CD4-positive, alpha-beta T cell treated with Interleukin-2 at 100 ng/mL for 4 hours (primary cell): ENCODE measurements at places on chromosomes 7 and 10.

DNA sequence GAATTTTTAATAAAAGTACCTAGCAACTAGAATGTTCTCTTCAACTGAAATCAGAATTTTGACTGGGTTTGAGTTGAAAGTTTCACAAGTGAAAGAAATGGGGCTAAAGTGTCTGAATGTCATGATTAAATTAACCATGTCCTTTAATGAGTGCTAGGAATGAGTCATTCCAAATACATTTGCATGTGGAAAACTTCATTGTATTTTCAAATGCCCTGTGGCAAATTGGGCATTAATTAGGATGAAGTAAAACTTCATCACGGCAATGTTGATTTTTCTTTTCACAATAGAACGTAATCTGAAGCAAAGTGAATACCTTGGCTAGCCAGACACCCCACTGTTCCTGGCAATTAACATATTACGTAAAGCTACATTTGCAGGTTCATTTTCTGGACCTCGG is 166.6 kb downstream of the KIAA1217 start:
- no peak for DNase-seq

DNA sequence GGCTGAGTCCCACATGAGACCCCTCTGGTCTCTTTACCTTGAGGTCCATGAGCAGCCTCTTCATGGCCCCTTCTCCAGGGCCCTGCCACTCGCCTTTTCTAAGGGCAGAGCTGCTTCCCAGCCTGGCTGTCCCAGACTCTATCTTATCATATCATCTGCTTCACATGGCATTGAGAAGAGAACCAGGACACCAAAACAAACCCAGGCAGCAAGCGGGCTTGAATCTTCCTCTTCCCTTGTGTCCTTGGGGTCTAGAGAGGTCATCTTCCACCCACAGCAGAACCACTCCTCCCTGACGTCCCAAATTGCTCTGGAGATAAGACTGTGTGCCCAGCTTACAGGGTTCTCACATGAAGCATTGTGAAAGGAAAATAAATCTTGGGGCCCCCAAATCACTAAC is 261.3 kb upstream of the AUTS2 start:
- DNase-seq, result no peak

GRCh38 chr7:2919256-2919655 is 75.1 kb upstream of the GNA12 start:
- DNase-seq, result no peak

DNA sequence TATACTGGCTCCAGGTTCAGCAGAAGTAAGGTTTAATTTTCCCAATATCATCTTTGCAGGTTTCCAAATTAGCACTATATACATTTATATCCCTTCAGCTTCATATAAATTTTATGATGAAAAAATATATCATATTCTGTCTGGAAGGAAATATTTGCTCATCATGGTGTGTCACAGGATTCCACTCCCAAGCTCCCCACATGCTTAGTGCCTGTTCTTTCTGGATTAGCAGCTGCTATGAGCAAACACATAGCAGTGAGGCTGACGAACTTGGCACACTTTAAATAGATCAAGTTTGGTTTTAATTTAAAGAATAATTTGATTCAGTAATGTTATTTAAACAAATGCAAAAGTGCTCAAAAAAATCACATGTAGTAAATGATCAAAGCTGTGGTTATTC is 251.9 kb downstream of the AGMO start:
- no peak for DNase-seq

GRCh38 chr7:98287486-98287959 is 6.0 kb downstream of the BRI3 start:
- no peak for DNase-seq

GRCh38 chr10:109894516-109894915 is 28.8 kb downstream of the XPNPEP1 start:
- DNase-seq, result no peak
